Activated T-helper 1 cell treated with anti-CD3 and anti-CD28 coated beads, Interleukin-12 subunit alpha, Interleukin-12 subunit beta, Interleukin-2, Interleukin-4 antibody, amounts not matched to agents 30 ng/mL and 10 ng/mL and 1 ng/mL, durations not matched to agents 14 hours and 24 hours and 36 hours (primary cell): ENCODE measurements at places on chromosomes 6 and 20. TPM values are rescaled to one million over a fixed set of nuclear protein-coding genes. Genes with fewer than 3 reads are reported as not detected.
A peak's percentile ranks its signal among the peaks of the same experiment; 100 is the strongest.

The KIF13A gene
- total RNA-seq: not detected in 2 replicates

GRCh38 chr6:47481806-47482205 is 4.2 kb downstream of the CD2AP start:
- H3K4me3 ChIP-seq: no peak overlapping the region
- no peak for DNase-seq
- H3K36me3 ChIP-seq: peaks cover 2% of the 10 kb centered on the region
- H3K27me3 ChIP-seq: peaks cover 2% of the 10 kb centered on the region

The TAGAP gene
- total RNA-seq: 245 and 250 TPM in 2 replicates

GRCh38 chr6:152423216-152424103 is 213.7 kb downstream of the SYNE1 start:
- H3K36me3 ChIP-seq: no peaks in the 10 kb centered on the region
- no peak overlapping the region for H3K27ac ChIP-seq
- peaks cover 2% of the 10 kb centered on the region for H3K27me3 ChIP-seq
- no peaks in the 10 kb centered on the region for H3K4me1 ChIP-seq
- DNase-seq: no peak
- no peak overlapping the region for H3K4me3 ChIP-seq

The DNAH8 gene
- 0.03 and 0.05 TPM in 2 replicates for total RNA-seq

The PTK7 gene
- total RNA-seq: 3.3 and 3.7 TPM in 2 replicates

GRCh38 chr6:123965894-123966293 is 162.2 kb downstream of the NKAIN2 start:
- H3K36me3 ChIP-seq: no peaks in the 10 kb centered on the region
- H3K27me3 ChIP-seq: no peaks in the 10 kb centered on the region
- H3K27ac ChIP-seq: no peak overlapping the region
- H3K4me3 ChIP-seq: no peak overlapping the region
- DNase-seq: no peak

- no peak for DNase-seq
- H3K4me3 ChIP-seq: no peak overlapping the region
- H3K27ac ChIP-seq: no peak overlapping the region
- H3K27me3 ChIP-seq: no peaks in the 10 kb centered on the region
Measured at GRCh38 chr6:37988696-37989095, 169.2 kb downstream of the ZFAND3 start.

GRCh38 chr6:32291543-32291942 is 67.7 kb upstream of the NOTCH4 start:
- no peaks in the 10 kb centered on the region for H3K4me1 ChIP-seq
- peaks cover 48% of the 10 kb centered on the region for H3K27me3 ChIP-seq
- DNase-seq: no peak
- H3K4me3 ChIP-seq: no peak overlapping the region
- H3K27ac ChIP-seq: no peak overlapping the region

- no peaks in the 10 kb centered on the region for H3K4me1 ChIP-seq
- no peaks in the 10 kb centered on the region for H3K36me3 ChIP-seq
- no peak overlapping the region for H3K27ac ChIP-seq
- no peaks in the 10 kb centered on the region for H3K27me3 ChIP-seq
Measured at GRCh38 chr20:15380770-15381169, 1043.4 kb upstream of the FLRT3 start.

GRCh38 chr20:33653218-33653899 is 8.8 kb upstream of the C20orf144 start:
- no peak overlapping the region for H3K27ac ChIP-seq
- H3K27me3 ChIP-seq: no peaks in the 10 kb centered on the region
- no peak for DNase-seq

- no peaks in the 10 kb centered on the region for H3K4me1 ChIP-seq
- DNase-seq: no peak
- H3K27me3 ChIP-seq: no peaks in the 10 kb centered on the region
- peaks cover 40% of the 10 kb centered on the region for H3K36me3 ChIP-seq
- H3K27ac ChIP-seq: no peak overlapping the region
Measured at GRCh38 chr20:1163105-1163504, 21.7 kb downstream of the TMEM74B start.

The PNLDC1 gene
- total RNA-seq: 0.56 and 0.78 TPM in 2 replicates

The HLA-F gene
- total RNA-seq: 293 and 314 TPM in 2 replicates

The CRISP3 gene
- not detected in 2 replicates for total RNA-seq

The PAK5 gene
- not detected in 2 replicates for total RNA-seq

The GPR31 gene
- total RNA-seq: not detected in 2 replicates

DNA sequence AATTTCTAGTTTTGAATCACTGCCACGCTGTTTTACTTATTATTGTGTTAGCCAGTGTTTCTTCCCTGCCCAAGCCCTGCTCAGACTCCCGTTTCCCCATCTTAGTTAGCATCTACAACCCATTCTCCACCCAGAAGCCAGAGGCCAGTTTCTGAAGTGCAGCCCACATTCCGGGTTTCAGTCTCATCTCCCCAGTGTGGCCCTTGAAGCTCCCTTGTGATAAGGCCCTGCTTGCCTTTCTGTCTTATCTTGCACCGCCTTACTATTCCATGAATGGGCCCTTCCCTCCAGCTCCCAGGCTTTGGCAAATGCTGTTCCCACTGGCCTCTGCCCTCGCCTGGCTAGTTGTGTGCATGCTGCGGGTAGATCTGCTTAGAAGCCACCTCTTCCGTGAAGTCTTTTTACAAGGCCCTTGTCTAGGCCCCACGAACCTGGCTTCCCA is 41.1 kb downstream of the TOX2 start:
- peaks cover 17% of the 10 kb centered on the region for H3K36me3 ChIP-seq
- DNase-seq: no peak
- peak overlapping the region; percentile 53 for H3K4me3 ChIP-seq
- peak overlapping the region; percentile 77 for H3K27ac ChIP-seq
- H3K4me1 ChIP-seq: peaks cover 81% of the 10 kb centered on the region

- DNase-seq: no peak
- no peak overlapping the region for H3K4me3 ChIP-seq
- no peaks in the 10 kb centered on the region for H3K36me3 ChIP-seq
- H3K27me3 ChIP-seq: peaks cover 4% of the 10 kb centered on the region
- H3K27ac ChIP-seq: no peak overlapping the region
Measured at GRCh38 chr20:62762801-62763368, 33.4 kb upstream of the MRGBP start.

DNA sequence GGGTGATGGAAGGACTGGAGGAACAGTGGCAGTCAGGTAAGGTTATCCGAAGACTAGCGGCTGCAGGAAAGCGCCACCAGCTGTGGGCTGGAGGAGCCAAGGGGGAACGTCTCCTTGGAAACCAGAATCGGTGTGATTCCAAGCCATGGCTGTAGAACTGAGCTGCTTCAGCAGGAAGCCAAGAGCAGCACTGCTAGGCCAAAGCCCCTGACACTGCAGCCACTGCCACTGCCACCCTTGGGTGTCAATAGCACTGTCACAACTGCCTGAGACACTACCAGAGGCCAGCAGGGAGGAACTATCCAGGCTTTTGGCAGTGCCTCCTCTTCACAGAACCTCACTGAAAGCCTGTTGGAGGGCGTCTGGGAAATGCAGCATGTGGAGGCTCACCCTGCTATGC is 289.6 kb upstream of the SUPT3H start:
- no peak overlapping the region for H3K27ac ChIP-seq
- no peak for DNase-seq
- H3K4me3 ChIP-seq: no peak overlapping the region
- H3K36me3 ChIP-seq: peaks cover 2% of the 10 kb centered on the region

DNA sequence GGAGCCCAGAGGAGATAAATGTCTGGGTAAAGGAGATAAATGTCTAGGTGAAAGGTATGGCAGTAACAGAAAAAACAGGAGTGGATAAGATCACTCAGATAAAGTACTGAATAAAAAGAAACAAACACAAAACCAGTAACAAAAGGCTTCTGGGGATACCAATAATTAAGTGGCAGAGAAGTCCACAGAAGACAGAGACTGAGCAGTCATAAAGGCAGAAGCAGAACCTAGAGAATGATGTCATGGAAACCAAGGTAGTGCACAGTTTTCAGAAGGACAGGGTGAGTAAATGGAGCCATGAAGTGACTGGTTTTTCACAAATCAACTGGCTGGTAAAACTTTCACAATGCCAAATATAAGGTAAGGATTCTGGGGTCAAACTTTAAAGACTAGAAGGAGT is 80.9 kb upstream of the PLN start:
- no peaks in the 10 kb centered on the region for H3K27me3 ChIP-seq
- peaks cover 17% of the 10 kb centered on the region for H3K4me1 ChIP-seq
- no peak for DNase-seq
- no peak overlapping the region for H3K27ac ChIP-seq

DNA sequence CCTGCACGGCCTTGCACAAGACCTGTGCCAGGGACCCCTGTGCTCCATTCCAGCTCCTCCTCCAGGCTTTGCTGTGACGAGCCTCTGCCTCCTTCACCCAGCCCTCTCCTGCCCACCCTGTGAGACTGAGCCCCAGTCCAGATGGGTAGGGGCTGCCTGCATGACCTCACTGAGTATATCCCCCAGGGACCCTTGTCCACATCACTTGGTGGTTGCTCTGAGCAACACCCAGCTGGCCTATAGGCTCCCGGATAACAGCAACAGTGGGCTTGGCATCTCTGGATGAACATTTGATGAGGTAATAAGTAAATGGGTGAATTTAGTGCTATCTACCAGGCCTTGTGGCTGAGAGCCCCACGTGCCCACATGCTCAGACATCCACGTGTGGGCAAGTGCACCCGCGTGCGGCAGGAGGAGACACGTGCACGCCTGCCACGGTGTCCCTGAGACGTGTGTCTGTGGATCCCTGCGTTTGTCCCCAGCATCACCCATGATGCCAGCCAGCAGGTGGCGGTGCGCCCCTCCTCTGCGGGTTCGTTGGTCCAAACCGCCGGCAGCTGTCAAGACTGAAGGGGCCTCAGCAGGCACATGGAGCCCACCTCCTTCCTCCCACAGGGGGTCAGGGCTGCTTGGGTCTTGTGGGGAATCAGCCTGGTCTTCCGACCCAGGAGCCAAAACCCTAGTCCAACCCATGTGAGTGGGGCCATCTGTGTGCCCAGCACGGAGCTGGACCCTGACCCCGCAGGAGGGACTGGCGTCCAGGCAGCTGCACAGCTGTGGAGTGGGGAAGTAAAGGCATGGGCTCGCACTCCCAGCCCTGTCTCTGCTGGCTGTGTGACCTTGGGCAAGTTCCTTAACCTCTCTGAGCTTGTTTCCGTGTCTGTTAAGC is 45.9 kb downstream of the FGD2 start:
- no peaks in the 10 kb centered on the region for H3K27me3 ChIP-seq
- H3K4me3 ChIP-seq: peak overlapping the region; percentile 92
- H3K36me3 ChIP-seq: peaks cover 7% of the 10 kb centered on the region
- H3K27ac ChIP-seq: peak overlapping the region; percentile 99

- no peak for DNase-seq
- H3K4me1 ChIP-seq: peaks cover 11% of the 10 kb centered on the region
- H3K36me3 ChIP-seq: peaks cover 15% of the 10 kb centered on the region
- no peak overlapping the region for H3K4me3 ChIP-seq
- H3K27me3 ChIP-seq: no peaks in the 10 kb centered on the region
Measured at GRCh38 chr6:34638834-34639736, 57.5 kb downstream of the ILRUN start.

- H3K4me3 ChIP-seq: no peak overlapping the region
- no peak for DNase-seq
- no peaks in the 10 kb centered on the region for H3K4me1 ChIP-seq
- no peaks in the 10 kb centered on the region for H3K36me3 ChIP-seq
Measured at GRCh38 chr6:169274781-169275180, 21.1 kb upstream of the THBS2 start.

DNA sequence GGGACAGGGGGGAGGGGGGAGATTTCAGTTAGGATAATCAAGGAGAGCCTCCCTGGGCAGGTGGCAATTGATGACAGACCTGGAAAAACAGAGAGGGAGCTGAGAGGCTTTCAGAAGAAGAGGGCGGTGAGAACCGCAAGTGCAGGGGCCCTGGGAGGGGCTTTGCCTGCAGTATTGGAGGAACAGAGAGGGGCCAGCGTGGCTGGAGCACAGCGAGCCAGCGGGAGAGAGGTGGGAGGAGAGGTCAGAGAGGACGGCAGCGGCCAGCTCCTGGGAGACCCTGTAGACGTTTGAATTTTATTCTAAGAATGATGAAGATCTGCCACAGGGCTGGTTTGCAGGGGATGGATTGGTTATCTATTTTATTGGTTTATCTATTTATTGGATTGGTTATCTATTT is 34.5 kb upstream of the NOL4L start:
- no peaks in the 10 kb centered on the region for H3K36me3 ChIP-seq
- DNase-seq: no peak
- H3K4me3 ChIP-seq: no peak overlapping the region
- H3K27ac ChIP-seq: no peak overlapping the region
- no peaks in the 10 kb centered on the region for H3K4me1 ChIP-seq
- H3K27me3 ChIP-seq: peaks cover 14% of the 10 kb centered on the region

The EHMT2 gene
- total RNA-seq: 75.9 and 80.4 TPM in 2 replicates

The ULBP3 gene
- 0.56 TPM in 1 of 2 replicates, not detected in the other for total RNA-seq

- no peak overlapping the region for H3K27ac ChIP-seq
- peaks cover 4% of the 10 kb centered on the region for H3K36me3 ChIP-seq
- H3K4me1 ChIP-seq: peaks cover 19% of the 10 kb centered on the region
- H3K27me3 ChIP-seq: no peaks in the 10 kb centered on the region
- no peak overlapping the region for H3K4me3 ChIP-seq
Measured at GRCh38 chr6:5208471-5208971, 52.2 kb downstream of the LYRM4 start.

DNA sequence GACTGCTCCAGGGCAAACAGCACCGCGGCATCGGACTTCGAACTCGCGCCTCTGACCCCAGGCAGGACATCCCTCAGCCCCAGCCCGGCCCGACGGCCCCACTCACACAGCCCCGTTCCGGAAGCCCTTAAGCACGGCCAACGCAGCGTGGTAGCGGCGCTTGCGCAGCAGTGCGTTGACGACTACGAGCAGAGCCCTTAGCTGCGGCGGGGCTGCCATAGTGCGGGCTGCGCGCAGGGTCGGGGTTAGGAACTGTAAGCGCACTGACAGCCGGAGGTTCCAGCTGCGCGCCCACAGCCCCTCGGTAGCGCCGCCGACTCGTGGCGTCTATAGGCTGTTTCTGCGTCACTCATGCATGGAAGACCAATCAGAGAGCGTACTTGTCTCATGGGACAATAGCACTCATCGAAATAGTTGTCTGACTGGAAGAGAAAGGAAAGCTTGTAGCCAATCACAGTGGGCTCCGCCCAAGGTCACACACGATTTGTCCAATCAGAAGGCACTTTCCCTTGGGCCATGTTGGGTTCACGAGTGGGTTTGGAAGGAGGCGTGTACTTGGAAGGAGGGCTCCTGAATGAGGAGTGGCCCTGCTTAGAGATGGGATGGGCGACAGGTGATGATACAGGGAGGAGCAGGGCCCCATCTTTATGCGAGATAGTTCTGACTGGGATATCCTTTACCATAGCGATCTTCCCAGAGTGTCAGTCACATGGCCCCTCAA is at the start of gene PXMP4:
TSS of gene PXMP4 (minus strand) at position 322 of the 721 bp plus-strand sequence. CDS start at position 219, 103 bp downstream.
- peaks cover 30% of the 10 kb centered on the region for H3K4me1 ChIP-seq
- peak within 1 kb of the TSS; percentile 93 for H3K27ac ChIP-seq
- H3K36me3 ChIP-seq: peaks cover 7% of the 10 kb centered on the region
- H3K27me3 ChIP-seq: no peaks in the 10 kb centered on the region
- peak; percentile 88 for DNase-seq
- peak within 1 kb of the TSS; percentile 85 for H3K4me3 ChIP-seq

The PRSS35 gene
- total RNA-seq: not detected in 2 replicates

The FAM209A gene
- 1.3 and 1.5 TPM in 2 replicates for total RNA-seq

The RAD21L1 gene
- total RNA-seq: not detected in 2 replicates

The HLA-DOA gene
- total RNA-seq: 1.8 and 2.0 TPM in 2 replicates
